NCI-H524 treated with DMSO at 0.1 percent for 48 hours (cell line): ENCODE measurements at places on chromosomes 4 and X.
A peak's percentile ranks its signal among the peaks of the same experiment; 100 is the strongest.

GRCh38 chr4:79598801-79599200 lies 190.8 kb upstream of the GK2 start:
- no peak for DNase-seq

DNA sequence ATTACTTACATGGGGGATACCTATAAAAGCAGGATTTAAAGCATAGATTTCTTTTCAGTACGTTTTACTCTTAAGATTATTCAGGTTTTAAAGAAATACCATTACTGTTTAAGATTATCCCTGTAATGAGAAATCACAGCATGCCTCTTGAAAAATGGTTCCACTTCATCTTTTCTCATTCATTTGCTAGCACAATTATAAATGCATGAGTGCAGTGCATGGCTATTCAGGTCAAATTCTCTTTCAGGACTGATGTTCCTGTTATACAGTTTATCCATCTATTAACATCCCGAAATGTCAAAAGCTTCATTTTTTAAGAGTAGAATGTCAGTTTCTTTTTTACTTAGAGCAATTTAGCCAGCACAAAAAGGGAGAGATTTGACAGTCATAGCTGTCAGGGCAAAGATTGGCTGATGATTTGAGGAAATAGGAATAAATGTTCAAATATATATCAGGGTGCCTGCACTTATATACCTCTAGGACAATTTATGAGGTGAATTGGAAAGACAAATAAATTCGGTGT lies 135.2 kb downstream of the ADGRL3 start:
- DNase-seq = no peak

DNA sequence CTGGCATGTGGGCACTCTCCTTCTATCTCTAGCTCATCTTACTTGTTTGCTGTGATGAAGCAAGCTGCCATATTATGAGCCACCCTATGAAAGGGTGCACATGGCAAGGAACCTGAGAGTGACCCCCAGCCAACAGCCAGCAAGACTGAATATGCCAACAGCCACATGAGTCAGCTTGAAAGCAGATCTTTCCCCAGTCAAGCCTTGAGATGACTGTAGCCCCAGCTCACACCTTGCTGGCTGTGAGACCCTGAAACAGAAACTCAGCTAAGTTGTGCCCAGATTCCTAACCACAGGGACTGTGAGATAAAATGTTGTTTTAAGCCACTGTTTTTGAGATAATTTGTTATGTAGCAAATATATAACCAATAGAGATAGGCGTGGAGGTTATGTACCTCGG lies 36.2 kb downstream of the KDM5C start:
- no peak for DNase-seq

GRCh38 chrX:16882169-16882568 lies 12.0 kb upstream of the RBBP7 start:
- no peak for DNase-seq

GRCh38 chr4:183303301-183303700 lies 16.8 kb downstream of the CLDN22 start:
- no peak for DNase-seq

GRCh38 chr4:176533159-176533558 lies 213.4 kb downstream of the SPCS3 start:
- DNase-seq = no peak

DNA sequence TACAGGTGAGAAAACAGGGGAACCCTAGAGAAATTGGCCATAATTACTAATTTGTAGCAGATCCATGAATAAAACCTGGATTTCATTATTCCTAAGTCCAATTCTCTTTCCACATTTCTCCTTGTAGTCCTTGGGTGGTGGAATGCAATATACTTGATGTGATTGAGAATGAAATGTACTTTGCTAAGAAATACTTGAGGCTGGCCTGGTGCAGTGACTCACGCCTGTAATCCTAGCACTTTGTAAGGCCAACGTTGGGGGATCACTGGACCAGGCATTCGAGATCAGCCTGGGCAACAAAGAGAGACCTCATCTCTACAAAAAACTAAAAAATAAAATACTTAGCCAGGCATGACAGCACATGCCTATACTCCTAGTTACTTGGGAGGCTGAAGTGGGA lies 15.9 kb downstream of the TMEM184C start:
- no peak for DNase-seq

- DNase-seq = no peak
Measured at GRCh38 chr4:123209436-123209835, 187.2 kb upstream of the SPRY1 start.

GRCh38 chr4:173159791-173160190 lies 8.8 kb upstream of the GALNT7 start:
- DNase-seq = no peak

DNA sequence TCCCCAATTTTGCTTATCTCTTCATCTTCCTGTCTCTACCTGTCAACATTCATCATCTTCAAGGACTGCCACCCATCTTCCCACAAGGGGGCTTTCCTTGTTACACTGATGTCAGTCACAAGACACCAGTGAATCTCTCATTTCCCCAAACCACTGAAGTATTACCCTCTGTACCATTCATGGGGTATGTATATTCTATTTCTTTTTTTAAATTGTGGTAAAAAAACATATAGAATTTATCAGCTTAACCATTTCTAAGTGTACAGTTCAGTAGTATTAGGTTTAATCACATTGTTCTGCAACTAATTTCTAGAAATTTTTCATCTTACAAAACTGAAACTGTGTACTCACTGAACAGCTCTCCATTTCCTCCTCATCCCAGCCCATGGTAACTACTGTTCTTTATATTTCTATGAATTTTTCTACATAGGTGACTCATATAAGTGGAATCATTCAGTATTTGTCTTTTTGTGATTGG lies 98.6 kb downstream of the LARP7 start:
- DNase-seq = no peak

DNA sequence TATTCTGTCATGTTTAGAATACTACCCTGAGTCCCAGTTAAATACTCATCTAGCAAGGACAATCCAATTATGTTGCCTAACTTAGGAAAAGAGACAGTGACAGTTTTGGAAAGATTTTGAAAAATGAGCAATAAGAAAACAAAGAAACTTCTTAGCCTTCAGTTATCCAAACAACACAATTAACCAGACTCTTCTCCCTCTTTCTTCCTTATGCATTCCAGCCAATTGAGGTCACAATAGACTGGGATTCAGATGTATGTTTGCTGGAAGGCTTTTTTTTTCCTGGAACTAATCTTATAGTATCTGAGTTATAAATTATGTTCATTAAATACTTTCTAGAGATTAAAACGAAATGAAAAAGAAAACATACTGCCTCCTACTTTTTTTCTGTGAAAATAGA lies 109.6 kb downstream of the GUCY2F start:
- no peak for DNase-seq

- no peak for DNase-seq
Measured at GRCh38 chr4:7185487-7186030, 6.8 kb upstream of the SORCS2 start.

DNA sequence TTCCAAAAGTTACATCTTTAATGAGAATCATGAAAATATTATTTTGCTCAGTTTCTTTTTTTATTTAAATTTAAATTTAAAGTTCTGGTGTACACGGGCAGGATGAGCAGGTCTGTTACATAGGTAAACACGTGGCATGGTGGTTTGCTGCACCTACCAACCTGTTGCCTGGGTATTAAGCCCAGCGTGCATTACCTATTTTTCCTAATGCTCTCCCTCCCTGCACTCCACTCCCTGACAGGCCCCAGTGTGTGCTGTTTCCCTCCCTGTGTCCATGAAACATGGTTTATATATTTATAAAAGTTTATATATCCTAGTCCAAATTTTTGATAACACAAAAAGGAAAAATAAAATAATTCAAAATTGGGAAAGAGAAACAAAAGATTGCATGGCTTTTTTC lies 4.0 kb downstream of the AFP start:
- DNase-seq = no peak

GRCh38 chrX:120452131-120452530 lies 17.0 kb downstream of the LAMP2 start:
- no peak for DNase-seq

DNA sequence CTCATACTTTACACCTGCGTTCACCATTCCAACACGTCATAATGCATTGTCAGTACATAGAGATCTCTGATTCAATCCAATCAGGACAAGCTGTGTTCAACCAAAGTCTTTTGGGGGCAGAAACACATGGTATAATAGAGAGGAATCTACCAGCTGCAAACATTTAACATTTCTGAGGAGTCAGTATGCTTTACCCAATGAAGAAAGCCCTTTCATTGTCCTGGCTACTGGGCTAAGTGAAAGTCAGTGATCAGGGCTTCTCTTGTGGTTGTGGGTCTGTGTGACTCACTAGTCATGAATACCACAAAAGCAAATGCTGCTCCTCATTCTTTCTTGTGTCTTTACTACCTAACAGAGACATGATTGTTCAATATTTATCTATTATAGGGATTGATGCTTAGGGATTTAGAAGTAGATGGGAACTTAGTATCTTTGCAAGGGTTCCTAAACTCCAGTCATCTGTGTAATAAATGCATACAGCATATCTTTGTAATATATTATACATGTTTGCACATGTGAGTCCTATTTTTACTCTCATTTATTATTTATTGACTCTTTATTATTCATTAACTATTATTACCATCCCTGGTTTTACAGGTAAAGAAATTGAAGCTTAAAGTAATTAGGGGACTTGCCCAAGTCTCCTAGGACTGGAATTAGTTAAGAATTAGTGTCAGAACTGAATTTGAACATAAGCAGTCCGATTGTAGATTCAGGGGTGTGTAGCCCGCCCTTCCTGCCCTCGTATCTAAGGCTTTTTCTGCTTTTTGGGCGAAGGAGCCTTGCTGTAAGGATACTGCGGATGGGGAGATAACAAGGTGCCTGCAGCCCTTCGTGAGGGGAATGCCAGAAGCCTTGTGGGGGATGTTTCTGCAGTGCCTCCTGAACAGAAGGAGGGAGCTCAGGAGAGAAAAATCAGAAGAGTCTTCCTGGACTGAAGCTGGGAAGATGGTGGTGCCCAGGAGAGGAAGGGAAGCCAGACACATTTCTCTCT lies 353.1 kb upstream of the BOD1L1 start:
- no peak for DNase-seq

DNA sequence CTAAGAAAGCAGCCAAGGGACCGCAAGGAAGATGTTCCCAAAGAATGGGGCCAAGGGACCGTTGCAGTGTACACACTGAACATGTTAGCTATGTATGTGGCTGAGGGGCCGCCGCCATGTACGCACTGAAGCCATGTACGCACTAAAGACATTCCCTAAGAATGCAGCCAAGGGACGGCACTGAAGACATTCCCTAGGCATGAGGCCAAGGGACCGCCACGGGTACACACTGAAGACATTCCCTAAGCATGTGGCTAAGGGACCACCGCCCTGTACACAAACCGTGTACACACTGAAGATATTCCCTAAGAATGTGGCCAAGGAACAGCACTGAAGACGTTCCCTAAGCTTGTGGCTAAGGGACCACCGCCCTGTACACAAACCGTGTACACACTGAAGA lies 54.0 kb downstream of the DHRSX start:
- no peak for DNase-seq

GRCh38 chrX:109943740-109944092 lies 59.2 kb upstream of the TMEM164 start:
- DNase-seq = no peak

DNA sequence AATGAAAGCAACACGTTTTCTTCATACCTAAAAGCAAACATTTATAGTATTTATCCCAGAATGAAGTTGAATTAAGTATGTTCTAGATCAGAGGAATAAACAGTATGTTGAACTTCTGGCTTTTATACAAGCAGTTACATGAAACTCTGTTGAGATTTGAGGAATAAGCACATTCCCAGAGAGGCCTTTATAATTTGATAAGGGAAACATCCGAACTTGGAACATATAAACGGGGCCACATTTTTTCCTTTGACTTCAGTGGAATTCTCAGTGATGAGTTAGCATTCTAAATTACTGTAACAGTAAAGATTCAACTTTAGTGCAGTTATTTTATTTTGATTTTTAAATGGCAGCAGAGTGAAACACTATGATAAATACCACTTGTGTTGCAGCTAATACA lies 119.5 kb downstream of the GLRA3 start:
- no peak for DNase-seq

DNA sequence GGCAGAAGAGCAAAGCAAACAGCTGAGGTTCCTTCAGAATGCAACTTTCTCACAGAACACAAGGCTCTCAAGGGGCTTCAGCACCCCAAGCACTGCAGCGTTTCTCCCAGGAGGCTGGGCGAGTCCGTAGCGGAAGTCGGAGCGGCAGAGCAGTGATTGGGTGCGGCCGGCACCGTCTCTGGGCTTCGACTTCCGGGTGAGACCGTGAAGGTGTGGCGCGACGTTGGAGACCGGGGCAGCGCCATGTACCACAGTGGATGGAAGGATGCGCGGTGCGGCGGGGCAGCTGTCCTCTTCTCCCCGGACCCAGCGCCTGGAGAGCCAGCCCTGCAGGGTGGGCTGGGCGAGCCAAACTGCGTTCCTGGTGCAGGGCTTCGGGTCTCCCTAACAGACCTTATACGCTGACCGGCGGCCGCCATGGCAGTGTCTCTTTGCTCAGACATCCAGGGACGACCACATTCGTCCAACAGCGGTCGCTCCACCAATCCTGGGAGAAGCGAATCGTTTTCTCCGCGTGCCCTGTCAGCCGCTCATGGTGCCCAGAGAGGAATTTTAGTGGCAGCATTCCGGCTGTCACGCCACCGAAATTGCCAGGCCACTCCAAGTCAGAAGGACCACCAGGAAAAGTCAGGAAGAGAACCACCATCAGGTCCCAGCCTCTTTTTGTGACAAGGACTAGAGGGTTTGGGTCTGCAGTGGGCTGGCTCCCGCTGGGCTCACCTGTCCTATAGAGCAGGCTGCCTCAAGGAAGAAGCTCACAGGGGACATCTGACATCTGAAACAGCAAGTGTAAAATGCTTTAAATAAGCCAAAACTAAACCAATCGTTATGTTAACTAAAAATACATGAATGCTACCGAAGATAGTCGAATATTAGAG lies 20.5 kb downstream of the TRIM61 start:
- DNase-seq = peak; percentile 25

- no peak for DNase-seq
Measured at GRCh38 chrX:18160369-18160768, 60.3 kb downstream of the BEND2 start.

DNA sequence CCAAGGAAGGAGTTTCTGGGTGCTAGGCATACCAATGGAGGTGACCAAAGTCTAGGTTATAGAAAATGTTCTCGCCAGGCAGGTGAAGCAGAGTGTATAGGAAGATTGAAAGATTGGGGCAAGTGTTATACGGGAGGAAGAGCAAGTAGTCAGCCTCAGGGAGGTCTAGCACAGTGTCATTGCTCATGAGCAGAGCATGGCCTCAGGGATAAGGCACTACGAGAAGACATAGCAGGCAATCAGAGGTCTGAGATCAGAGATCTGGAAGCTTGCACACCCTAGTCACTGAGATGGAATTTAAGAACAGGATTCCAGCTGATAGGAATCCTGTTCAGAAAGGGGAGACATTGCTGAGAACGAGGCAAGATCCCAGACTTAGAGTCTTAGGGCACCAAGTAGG lies 350.0 kb upstream of the CASK start:
- no peak for DNase-seq

DNA sequence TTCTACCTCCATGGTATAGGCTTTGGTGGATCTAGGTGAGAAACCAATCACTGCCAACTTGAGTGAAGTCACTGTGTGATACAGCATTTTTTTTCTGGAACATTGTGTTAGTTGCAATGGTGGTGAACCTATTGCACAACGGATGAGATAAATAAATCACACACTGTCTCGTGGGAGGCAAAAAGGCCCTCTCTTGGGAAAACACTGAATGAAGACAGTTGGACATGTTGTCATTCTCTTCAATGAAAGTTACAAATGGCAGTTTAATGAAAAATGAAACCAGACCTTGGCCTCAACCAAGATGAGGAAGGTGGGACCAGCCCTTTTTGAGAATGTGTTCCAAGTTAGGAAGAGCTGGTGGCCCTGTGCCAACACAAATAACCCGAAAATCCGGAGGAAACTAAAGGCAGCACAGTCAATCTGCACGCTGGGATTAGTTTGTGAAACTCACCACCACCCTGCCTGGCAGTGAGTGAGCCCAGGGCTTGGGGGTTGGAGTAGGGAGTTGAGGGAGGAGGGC lies 5.4 kb upstream of the ADGRG2 start:
- no peak for DNase-seq
